CD4-positive, alpha-beta T cell treated with Interleukin-6 for 4 hours (primary cell): ENCODE measurements at places on chromosomes 1 and 21.

DNA sequence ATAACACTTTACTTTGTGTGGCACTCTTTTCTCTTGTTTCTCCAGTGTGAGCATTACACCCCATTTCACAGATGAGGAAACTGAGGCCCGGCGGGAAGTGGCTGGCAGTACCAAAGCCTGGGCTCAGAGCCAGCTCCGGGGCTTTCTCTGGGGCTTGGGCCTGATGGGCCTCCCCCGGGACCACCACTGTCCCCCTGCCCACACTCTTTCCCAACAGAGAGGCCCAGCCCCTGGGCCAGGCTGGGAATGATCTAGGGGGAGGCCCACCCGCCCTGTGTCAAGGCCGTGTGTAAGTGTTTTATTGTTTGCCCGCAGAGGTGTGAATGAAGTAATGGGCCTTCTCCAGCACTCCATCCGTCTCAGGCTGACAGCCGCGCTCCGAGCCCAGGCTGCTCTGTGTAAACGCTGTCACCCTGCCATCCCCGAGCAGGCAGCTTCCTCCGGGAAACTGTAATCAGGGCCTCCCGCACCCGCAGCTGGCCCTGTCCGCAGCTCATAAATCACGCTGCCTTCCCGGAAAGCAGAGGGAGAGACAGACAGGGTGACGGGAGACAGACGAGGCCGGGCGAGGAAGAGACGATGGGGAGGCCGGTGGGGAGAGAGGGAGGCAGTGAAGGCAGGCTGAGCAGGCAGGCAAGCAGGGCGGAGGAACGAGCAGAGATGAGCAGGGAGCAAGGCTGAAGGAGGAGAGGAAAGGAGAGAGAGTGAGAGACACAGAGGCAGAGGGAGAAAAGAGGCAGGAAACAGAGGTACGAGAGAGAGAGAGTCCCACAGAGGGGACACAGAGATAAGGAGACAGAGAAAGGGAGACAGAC lies 109.7 kb upstream of the ZBTB40 start:
- DNase-seq: no peak

DNA sequence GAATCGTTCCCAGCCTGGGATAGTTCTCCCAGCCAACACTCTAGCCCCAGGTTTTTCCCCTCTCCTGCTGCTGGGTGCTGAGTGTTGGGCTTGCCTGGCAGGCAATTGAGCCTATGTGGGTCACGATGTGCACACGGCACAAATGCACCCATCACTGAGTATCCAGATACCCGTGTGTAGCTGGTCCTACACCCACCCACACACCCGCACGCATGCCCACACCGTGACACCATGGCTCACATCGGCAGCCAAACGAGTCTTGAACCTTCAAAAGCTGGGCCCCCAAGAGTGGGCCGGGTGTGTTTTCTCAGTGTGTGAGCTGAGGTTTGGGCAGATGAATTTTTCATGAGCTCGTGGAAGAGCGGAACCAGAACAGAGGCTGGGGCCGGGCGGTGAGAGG lies 188.5 kb downstream of the GRIK3 start:
- DNase-seq: no peak

DNA sequence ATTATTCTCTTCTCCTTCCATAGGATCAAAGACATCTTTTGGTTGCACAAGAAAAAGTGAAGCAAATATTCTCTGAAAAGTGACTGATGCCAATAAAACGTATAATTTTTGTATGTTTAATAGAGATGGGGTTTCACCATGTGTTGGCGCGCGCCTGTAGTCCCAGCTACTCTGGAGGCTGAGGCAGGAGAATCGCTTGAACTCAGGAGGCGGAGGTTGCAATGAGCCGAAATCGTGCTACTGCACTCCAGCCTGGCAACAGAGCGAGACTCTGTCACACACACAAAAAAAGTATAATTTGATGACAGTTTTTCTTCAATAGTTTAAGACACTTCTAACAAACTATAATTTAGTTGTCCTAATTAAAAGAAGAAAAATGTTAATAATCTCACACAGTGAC lies 23.8 kb downstream of the ANP32E start:
- DNase-seq: no peak

- DNase-seq: no peak
These were observed 3.5 kb downstream of the ERVH48-1 start for GRCh38 chr21:42921927-42922326.

- DNase-seq: no peak
These were observed 50.8 kb downstream of the PTBP2 start for GRCh38 chr1:96772349-96772748.

GRCh38 chr1:25182629-25183028 lies 49.7 kb downstream of the SYF2 start:
- no peak for DNase-seq
